Right atrium auricular region (tissue), 2 donors: ENCODE measurements at places on chromosomes 2 and 18. TPM values are rescaled to one million over a fixed set of nuclear protein-coding genes. Genes with fewer than 3 reads are reported as not detected.

DNA sequence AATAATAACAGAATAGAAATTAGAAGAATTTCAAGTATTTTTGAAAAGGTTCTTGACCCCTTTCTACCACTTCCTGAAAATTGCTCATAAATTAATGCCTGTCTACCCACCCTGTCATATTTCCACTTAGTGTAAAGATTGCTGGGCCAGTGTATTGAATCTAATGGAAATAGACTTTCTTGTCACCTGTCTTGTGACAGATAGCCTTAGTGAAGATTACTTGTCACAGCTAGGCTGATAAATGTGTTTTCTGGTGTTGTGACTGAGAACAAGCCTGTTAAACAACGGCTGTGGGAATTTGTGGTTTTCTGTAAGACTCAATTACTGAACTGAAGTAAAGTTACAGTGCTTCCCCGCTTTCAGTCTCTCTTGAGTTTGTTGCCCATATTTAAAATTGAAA lies 37.0 kb downstream of the PIK3C3 start:
- no peak overlapping the region for H3K4me3 ChIP-seq
- no peak for DNase-seq
- no peaks in the 10 kb centered on the region for H3K27me3 ChIP-seq
- H3K27ac ChIP-seq: no peak overlapping the region
- no peaks in the 10 kb centered on the region for H3K4me1 ChIP-seq

DNA sequence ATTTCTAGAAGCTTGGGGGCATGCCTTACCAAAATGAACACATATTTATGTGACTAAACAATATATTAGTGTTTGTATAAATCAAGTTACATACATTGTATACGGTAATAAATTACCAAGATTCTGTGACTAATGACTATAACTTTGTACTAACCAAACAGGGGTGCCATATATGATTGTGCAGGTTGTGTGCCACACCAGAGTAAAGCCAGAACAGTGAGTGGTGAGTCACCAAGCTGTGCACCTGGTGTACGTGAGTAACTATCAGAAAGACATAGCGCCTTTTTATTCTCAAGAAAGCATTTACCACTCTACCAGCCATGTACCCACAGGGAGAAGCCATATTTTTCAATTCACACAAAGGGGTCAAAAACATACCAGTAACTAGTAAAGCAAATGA lies 453.2 kb upstream of the PIK3C3 start:
- H3K4me3 ChIP-seq: no peak overlapping the region
- no peaks in the 10 kb centered on the region for H3K36me3 ChIP-seq
- no peak overlapping the region for H3K27ac ChIP-seq

- H3K27ac ChIP-seq: peak overlapping the region; percentile 81
- H3K4me3 ChIP-seq: peak overlapping the region; percentile 87
- no peaks in the 10 kb centered on the region for H3K36me3 ChIP-seq
Measured at GRCh38 chr2:68466778-68467076, 367 bp downstream of the FBXO48 start.

- no peaks in the 10 kb centered on the region for H3K4me1 ChIP-seq
- DNase-seq: no peak
- no peaks in the 10 kb centered on the region for H3K36me3 ChIP-seq
- no peak overlapping the region for H3K27ac ChIP-seq
- H3K4me3 ChIP-seq: no peak overlapping the region
Measured at GRCh38 chr18:12155996-12156395, 62.4 kb downstream of the ANKRD62 start.

GRCh38 chr2:200703127-200703925 lies 108.4 kb upstream of the BZW1 start:
- no peaks in the 10 kb centered on the region for H3K27me3 ChIP-seq
- no peak overlapping the region for H3K4me3 ChIP-seq
- H3K36me3 ChIP-seq: no peaks in the 10 kb centered on the region

DNA sequence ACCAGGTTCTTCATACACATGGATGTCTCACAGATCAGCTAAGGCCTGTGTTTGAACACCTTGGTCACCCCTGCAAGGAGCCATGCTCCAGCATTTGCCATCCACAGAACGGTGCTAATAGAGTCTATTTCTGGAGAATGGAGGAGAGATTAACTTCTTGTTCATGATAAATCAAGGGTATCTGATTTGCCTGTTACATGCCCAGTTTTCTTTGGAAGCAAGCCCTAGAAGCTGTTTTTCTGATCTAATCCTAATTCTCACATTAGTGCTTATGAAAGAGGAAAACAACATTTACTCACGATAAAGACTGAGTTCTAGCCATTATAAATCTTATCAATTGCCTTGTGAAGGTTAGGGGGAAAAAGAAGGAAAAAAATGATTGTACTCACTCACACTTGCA lies 119.6 kb upstream of the DTNA start:
- no peak for DNase-seq
- H3K36me3 ChIP-seq: no peaks in the 10 kb centered on the region
- no peaks in the 10 kb centered on the region for H3K27me3 ChIP-seq
- peak overlapping the region; percentile 84 for H3K27ac ChIP-seq
- H3K4me3 ChIP-seq: no peak overlapping the region
- peaks cover 9% of the 10 kb centered on the region for H3K4me1 ChIP-seq

GRCh38 chr2:71071681-71072398 lies 3.4 kb downstream of the NAGK start:
- H3K4me1 ChIP-seq: peaks cover 30% of the 10 kb centered on the region
- no peak overlapping the region for H3K27ac ChIP-seq
- no peaks in the 10 kb centered on the region for H3K27me3 ChIP-seq
- DNase-seq: no peak
- peaks cover 33% of the 10 kb centered on the region for H3K36me3 ChIP-seq

GRCh38 chr2:185384822-185385560 lies 353.6 kb upstream of the FSIP2 start:
- no peaks in the 10 kb centered on the region for H3K4me1 ChIP-seq
- H3K27me3 ChIP-seq: no peaks in the 10 kb centered on the region
- H3K4me3 ChIP-seq: no peak overlapping the region
- DNase-seq: no peak
- no peak overlapping the region for H3K27ac ChIP-seq

ASIC4 gene
- total RNA-seq: not detected

PPIL3 gene
- total RNA-seq: 6.1 TPM

SUCLG1 gene
- 197 TPM for total RNA-seq
